SHP77 (cell line): ENCODE measurements at places on chromosomes 6 and 20.

DNA sequence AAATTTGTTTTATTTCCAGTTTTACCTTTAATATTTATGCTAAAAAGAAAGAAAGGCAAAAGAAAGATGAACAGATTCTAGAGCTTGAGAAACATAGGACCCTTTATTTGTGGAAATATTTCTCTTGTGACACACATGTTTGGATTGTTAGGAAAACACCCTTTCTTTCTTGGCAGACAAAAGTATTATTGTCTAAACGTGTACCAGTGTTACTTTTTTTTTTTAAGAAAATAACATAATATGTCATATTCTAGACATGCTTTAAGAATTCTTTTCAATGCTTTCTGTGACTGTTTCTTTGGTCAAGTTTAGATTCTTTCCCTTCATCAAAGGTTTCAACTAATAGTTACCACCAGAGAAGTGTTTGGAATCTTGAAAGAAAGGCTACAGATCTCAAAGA lies 183.4 kb upstream of the CNR1 start:
- DNase-seq: no peak

- no peak for DNase-seq
Measured at GRCh38 chr6:169454204-169454871, 200.7 kb upstream of the THBS2 start.

DNA sequence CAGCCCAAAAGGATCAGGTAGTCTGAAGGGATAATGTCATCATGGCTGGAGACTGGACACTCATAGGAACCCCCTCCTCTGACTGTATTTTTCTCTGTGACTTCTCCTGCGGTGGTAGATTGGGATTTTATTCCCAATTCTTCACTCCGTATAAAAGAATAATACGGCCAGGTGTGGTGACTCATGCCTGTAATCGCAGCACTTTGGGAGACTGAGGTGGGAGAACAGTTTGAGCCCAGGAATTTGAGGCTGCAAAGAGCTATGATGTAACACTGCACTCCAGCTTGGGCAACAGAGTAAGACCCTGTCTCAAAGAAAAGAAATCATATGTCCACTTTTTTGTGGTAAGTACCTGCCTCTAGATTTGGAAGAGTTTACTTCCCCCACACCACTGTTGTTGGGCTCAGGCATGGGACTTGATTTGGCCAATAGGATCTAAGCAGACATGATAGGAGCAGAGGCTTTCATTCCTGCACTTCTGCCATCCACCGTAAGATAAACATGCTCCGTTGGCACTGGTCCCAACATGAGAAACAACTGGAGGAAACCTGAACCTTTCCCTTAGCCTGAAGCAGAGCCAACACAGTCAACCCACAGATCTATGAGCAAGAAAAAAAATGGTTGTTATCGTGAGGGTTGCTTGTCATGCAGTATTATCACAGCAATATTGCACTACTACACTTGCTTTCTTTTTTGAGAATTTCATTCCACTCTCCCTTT lies 82.0 kb downstream of the JPH2 start:
- DNase-seq: peak; percentile 74

- no peak for DNase-seq
Measured at GRCh38 chr6:13012296-13012695, 295.7 kb downstream of the PHACTR1 start.

- no peak for DNase-seq
Measured at GRCh38 chr6:35025232-35026188, 115.6 kb downstream of the TCP11 start.

DNA sequence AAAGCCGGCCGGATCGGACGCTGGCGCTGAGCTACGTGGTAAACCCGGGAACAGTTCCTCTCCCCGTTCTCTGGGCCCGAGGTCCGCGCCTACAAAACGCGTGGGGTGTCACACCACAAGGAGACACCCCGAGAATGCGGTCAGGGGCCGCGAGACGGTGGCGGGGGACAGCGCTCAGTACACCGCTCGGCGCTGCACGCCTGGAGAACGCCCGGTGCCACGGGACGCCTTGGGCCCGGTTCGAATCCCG lies 670 bp downstream of the NCOA5 start:
- DNase-seq: peak; percentile 33

GRCh38 chr6:113825781-113826180 lies 31.4 kb upstream of the MARCKS start:
- no peak for DNase-seq

GRCh38 chr6:39309942-39310531 lies 4.2 kb downstream of the KCNK17 start:
- DNase-seq: peak; percentile 28

- DNase-seq: no peak
Measured at GRCh38 chr20:8401556-8401955, 269.5 kb downstream of the PLCB1 start.

- DNase-seq: no peak
Measured at GRCh38 chr20:58838174-58838573, 12.5 kb downstream of the GNAS-AS1 start.

GRCh38 chr6:140230282-140230681 lies 855.8 kb upstream of the CITED2 start:
- DNase-seq: peak; percentile 5

- DNase-seq: no peak
Measured at GRCh38 chr6:155599561-155599960, 143.9 kb upstream of the NOX3 start.

DNA sequence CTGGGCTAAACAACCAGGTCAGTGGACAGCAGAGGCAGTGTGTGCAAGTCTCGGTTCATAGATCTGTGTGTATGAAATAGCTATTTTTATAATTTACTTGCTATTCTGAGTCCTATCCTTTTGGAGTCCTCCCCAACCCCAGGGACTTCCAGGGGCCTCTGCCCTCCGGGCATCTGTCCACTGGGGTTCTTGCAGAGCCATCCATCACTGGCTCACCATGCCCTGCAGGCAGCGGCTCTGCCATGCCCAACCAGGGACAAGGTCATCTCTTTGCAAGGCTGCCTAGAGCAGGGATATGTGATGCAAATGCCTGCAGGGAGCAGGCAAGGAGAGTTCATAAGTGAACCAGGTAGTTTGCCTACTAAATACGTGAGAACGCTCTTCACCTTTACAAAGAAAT lies 10.5 kb upstream of the BEND3 start:
- no peak for DNase-seq

GRCh38 chr20:57024849-57025248 lies 241.6 kb downstream of the BMP7 start:
- no peak for DNase-seq

GRCh38 chr6:26493258-26493657 lies 6.8 kb upstream of the BTN1A1 start:
- no peak for DNase-seq

GRCh38 chr6:16136621-16137450 lies 8.0 kb downstream of the MYLIP start:
- no peak for DNase-seq

GRCh38 chr6:151374036-151374683 lies 17.2 kb downstream of the ZBTB2 start:
- DNase-seq: no peak

GRCh38 chr6:12802440-12802839 lies 85.9 kb downstream of the PHACTR1 start:
- no peak for DNase-seq

- DNase-seq: no peak
Measured at GRCh38 chr6:13358511-13358910, 30.2 kb upstream of the TBC1D7 start.
